ENCODE measurements at places on chromosomes 16 and 17.

DNA sequence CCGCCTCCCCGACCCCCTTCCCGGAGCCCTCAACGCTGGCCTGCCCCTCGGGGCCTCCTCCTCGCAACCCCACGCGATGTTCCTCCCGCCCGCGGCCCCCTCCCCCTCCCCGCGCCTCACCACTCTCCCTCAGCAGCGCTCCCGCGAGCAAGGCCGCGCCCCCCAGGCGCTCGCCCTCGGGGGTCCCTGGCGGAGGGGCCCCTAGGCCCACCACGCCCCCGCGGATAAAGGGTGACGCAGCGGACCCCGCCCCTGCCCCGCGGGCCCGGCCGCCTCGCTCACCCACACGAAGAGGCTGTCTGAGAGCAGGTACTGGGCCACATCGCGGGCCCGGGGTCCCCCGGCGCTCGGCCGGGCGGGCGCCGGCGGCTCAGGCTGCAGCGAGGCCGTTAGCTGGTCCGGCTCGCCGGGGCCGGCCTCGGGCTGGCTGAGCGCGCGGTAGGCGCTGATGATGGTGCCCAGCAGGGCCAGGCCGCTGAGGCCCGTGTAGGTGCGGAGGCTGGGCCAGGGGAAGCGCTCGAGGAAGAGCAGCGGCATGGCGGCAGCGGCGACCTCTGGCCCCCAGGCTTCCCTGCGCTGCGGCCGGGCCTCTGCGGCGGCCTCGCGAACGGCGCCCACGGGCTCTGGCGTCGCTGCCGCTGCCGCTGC, 430 bp downstream of the AMFR start:
- DNase-seq = no peak

- no peak for DNase-seq
Observed at GRCh38 chr17:30970831-30971567, at the start of gene RNF135. RNF135 (plus strand) TSS chr17:30971039; CDS start chr17:30971074, 35 bp downstream.

GRCh38 chr17:20284022-20284421, 183.3 kb downstream of the LGALS9B start:
- DNase-seq = no peak

- no peak for DNase-seq
Observed at GRCh38 chr16:78961464-78961863, 639.1 kb downstream of the MAF start.

GRCh38 chr17:321386-321941, 31.1 kb downstream of the RPH3AL start:
- DNase-seq = no peak

DNA sequence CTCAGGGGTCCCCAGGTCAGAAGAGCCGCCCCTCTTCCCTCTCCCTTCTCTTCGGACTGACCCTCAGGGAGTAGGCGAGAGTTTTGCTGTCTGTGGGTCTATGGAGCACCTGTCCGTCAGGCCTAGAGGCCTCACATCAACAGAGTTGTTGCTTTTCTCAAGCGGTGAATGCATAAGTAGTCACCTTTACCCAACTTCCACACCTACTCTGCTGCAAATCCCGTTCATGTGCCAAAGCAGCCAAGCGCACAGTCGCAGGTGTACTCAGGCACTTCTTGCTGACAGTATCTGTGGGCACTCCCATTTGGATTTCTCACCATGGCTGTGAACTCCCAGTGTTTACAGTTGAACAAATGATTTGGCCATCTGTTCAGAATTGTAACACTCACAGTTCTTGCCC, 4.0 kb upstream of the FA2H start:
- DNase-seq = no peak

DNA sequence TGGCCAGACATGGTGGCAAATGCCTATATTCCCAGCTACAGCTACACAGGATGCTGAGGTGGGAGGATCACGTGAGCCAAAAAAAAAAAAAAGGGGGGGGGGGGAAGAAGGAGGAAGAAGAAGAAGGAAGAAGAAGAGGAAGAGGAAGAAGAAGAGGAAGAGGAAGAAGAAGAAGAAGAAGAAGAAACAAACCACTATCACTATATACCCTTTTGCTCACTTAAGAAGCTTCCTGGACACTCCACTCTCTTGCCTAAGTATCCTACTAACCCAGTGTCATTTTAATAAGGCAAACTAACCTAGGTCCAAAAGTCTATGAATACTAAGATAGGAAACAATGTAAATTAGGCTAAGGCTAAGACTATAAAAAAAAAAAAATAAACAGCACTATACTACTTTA, 54.8 kb downstream of the GPATCH8 start:
- no peak for DNase-seq

GRCh38 chr16:26598061-26598460, 468.7 kb upstream of the C16orf82 start:
- no peak for DNase-seq

DNA sequence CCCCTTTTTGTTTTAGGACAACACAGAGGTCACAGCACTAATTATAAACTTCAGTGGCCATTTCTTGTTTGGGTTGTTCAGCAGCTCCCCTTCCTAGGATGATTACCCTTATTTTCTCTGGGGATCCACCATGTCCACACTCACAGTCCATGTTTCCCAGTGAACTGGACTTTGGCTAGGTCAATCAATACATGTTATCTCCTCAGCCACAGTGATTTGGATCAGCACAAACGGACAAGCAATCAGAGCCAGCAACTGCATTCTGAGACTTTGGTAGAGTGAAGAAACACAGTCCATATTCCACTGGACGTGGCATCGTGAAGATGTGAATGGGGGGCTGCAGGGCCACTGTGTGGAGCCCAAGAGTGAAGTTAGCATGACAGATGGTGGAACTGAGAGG, 4.6 kb downstream of the TMEM220 start:
- no peak for DNase-seq

GRCh38 chr17:16917671-16918394, 54.1 kb downstream of the TNFRSF13B start:
- DNase-seq = no peak

GRCh38 chr17:15462976-15463772, 4.2 kb downstream of the CDRT4 start:
- no peak for DNase-seq

DNA sequence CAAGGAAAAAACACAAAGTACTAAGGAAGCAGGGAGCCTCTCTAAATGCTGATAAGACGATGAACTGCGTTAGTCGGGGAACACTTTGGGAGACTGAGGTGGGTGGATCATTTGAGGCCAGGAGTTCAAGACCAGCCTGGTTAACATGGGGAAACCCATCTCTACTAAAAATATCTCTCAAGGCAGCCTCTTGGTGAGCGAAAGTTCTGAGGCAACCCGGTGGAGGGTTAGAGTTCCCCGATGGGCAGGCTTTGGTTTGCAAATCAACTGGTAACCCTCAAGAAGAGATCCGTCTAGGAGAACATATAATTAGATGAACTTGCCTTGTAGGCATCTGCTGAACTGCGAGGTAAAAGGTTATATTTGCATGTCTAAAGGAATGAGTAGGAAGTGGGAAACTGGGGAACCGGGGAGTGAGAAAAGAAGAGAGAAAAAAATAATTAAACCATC, 44.6 kb downstream of the WSB1 start:
- DNase-seq = no peak

DNA sequence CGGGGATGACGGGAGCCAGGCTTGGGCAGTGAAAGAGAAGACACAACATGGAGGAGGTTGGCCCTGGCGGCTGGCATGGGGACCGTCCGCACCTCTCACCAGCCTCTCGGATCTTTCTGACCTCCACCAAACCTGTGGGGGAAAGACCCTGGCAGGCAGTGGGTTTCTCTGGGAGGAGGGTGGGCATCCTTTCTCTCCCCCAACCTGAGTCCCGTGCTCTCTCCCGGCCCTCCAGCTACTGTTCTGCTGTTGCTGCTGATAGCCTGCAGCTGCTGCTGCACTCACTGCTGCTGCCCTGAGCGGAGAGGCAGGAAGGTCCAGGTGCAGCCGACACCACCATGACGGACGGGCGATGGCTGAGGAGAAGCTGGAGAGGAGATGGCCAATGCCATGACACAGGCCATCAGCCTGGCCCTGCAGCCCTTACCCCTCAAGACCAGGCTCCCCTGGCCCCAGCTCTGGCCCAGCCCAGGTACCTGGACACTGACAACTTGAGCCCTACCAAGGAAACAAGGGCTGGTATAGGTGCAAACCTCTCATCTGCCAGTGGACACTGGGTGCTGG, 7.4 kb downstream of the SMIM5 start:
- no peak for DNase-seq

GRCh38 chr17:48834973-48835372, 4.1 kb downstream of the CALCOCO2 start:
- DNase-seq = no peak

DNA sequence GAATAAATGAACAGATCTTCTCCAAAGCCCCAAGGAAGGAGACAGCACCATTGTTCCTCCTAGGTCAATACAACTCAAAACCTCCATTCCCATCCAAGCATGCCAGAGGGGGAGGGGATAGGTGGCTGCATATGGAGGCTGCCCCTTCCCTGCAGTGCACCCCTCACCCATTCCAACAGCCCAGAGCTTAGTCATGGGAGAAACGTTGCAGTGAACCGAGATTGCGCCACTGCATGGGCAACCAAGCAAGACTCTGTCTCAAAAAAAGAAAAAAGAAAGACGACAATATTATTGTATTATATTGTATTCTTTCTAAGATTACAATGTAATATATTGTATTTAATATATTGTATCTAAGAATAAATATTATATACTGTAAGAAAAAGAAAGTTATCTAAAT, 36.4 kb upstream of the CD300E start:
- DNase-seq = no peak

DNA sequence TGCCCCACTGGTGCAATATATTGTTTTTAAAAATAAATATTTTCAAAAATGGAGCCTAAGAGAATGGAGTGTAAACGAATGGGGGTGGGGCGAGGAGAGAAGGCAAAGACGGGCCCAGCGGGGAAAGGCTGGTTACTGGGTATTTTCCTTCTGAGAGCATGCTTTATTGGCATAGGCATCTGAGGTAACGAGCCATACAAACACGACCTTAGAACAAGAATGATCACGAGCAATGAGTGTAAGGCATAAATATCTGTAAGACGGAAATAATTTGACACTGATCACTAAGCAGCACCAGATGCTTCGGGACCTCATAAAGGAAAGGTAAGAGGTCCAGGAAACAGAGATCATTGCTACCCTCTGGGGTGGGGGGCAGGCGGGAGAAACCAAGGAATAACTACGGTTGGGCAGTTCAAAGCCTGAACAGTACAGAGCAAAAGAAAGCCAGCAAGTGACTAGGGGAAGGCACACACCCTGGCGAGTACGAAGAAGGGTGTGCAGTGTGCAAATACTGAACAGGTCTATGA, 959 bp downstream of the SSH2 start:
- DNase-seq = no peak

GRCh38 chr16:74029115-74029792, 267.4 kb upstream of the PSMD7 start:
- no peak for DNase-seq

GRCh38 chr16:143456-143855, 5.0 kb upstream of the NPRL3 start:
- no peak for DNase-seq

DNA sequence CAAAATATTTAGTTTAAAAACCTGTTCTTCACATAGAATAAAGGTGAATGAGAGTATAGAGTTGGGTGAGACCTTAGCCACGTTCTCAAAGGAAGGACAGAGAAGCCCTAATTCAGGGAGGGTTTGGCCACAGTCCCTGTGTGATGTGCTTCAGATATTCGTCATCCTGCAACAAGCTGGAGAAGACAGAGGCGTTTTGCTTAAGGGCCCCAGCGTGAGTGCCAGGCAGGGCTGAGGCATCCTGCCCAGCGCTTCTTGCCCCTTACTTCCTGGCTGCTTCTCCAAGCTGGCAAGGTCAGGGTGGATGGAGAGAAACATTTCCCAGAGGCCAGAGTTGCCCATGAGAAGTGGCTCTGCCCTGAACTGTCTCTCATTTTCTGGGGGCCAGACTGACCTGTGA, 46.9 kb downstream of the AXIN2 start:
- no peak for DNase-seq

DNA sequence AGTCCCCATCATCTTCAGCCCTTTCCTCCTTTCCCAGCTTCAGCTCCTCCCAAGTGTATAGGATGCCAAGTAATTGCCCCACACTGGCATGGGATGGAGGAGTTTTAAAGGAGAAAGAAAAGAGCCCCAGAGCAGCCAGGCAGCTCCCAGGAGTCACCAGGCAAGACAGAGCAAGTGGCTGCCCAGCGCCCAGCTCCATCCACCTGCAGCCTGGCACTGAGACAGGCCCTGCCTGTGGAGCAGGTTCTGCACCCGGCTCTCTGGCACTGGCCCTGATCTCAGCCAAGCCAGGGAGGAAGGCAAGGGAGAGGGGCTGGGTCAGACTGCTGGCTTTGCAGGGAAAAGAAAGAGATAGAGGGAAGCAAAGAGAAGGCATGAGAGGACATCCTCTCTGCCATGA, 21.7 kb downstream of the FOXN1 start:
- no peak for DNase-seq

DNA sequence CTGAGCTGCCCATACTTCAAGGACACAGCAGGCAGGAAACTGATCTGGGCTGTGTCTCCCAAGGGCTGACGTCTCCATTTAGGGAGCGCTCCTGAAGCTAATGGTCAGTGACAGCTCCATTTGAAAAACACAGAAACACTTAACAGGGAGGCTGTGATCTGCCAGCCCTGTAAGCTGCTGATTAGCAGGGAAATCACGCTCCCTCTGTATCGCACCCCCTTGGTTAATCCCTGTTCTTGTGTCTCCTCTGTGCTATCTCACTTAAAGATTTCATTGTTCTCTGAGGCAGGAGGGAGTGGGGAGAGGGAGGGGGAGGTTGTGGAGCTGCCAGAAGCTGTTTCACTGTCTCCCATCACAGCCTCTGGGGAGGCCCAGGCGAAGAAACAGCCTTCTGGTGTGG, 47.4 kb upstream of the CACNG3 start:
- DNase-seq = no peak

GRCh38 chr16:35745821-35746248, 2286.4 kb downstream of the TP53TG3F start:
- no peak for DNase-seq
